ENCODE measurements at places on chromosomes 11 and 22. TPM values are rescaled to one million over a fixed set of nuclear protein-coding genes. Genes with fewer than 3 reads are reported as not detected.

DNA sequence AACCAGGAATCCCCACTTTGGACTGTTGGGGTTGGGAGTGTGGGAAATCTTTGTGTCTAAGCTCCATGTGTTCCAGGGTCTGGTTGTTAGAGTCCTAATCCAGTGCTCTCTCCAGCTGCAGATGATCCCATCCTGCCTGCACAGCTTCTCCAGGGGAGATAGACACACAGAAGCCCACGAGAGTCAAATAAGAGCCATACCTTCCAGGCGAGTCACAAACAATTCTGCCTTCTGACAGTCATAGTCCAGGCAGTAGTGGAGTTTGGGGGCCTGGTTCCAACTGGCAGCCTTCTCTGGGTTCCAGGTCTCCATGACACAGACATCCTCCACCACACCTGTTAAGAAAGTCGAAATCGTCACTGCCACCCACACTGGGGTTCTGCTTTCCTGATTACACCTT lies 32.1 kb downstream of the SYT13 start:
- no peak for DNase-seq

- peak; percentile 42 for DNase-seq
Measured at GRCh38 chr11:117095284-117096161, 2.7 kb downstream of the SIK3 start.

- no peak for DNase-seq
Measured at GRCh38 chr11:132054822-132055221, 684.4 kb downstream of the NTM start.

GRCh38 chr11:4619514-4619913 lies 11.5 kb upstream of the TRIM68 start:
- DNase-seq: no peak

DNA sequence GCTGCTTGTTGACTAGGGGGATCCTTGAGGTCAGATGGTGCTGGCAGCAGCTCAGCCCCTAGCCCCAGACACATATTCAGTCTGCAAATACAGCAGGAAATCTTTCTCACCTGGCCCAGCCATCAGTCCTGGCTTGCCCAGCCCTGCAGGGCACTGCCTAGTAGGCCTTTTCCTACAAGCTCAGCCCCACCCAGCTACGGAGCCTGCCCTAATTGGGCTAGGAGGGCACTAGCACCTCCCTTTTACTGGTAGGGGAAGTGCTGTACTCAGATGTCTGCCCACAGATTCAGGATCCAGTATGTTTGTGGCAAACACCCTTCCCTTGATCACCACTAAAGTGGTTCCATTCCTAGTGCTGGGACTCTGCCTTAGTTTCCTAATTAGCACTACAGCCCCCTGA lies 257.1 kb upstream of the CADM1 start:
- DNase-seq: no peak

GRCh38 chr22:21938906-21939305 lies 13.7 kb downstream of the PPM1F start:
- no peak for DNase-seq

DNA sequence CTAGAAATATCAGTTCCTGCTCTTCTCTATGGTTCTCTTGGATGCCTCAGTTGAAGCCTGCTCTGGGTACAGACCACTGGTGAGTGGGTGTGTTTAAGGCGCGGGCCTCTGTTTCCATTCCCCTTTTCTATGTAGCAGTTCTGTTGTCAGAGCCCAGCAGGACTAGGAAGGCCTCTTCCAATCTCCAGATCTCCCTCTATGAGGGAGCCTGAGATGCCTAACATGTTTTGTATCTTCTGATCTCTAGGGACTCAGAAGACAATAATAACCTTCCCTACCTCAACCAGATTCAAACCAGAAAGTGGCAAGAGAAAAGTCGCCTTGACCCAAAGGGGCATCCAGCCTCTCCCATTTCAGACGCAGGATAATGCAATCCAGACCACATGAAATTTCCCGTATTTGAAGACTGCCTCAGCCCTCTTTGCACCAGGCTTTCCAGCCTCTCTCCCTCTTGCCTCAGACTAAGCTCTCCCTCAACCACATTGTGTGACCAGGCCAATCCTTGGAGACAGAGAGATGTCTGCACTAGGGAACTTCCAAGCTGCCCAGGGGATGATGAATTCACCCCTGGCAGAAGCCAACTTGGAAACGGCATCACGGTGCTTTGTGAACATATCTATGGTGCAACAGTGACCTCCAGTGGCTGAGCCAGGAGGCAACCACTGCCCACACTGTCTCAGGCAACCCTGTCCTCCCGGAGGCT lies 150.1 kb upstream of the UBASH3B start:
- DNase-seq: peak; percentile 3

RAB36 gene
- not detected for polyA plus RNA-seq

- DNase-seq: peak; percentile 42
Measured at GRCh38 chr22:16974298-16975084, 33.5 kb downstream of the GAB4 start.

GRCh38 chr11:40291329-40291728 lies 1168.1 kb downstream of the LRRC4C start:
- DNase-seq: no peak

RIN1 gene
- polyA plus RNA-seq: not detected

DNA sequence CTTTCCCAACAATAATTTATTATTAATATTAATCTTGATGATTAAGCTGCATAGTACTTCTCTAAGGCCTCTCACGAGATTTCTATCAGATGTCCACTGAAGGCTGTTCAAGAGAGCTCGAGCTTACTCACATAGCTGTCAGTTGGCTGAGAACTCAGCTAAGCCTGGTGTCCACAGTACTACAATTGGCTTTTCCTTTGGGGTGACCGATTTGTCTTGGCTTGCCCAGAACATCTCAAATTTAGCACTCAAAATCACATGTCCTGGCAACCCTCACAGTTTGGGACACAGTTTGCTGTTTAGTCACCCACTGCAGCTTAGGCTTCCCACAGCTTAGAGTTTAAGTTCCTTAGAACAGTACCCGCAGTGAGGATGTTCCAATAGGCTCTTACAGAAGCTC lies 96.5 kb downstream of the LUZP2 start:
- no peak for DNase-seq

GRCh38 chr11:131033151-131033651 lies 116.9 kb upstream of the SNX19 start:
- no peak for DNase-seq

GRCh38 chr22:22235558-22235957 lies 9.0 kb upstream of the VPREB1 start:
- peak; percentile 10 for DNase-seq

- no peak for DNase-seq
Measured at GRCh38 chr11:8488395-8488794, 105.6 kb downstream of the STK33 start.

GRCh38 chr11:122978299-122978620 lies 3.4 kb downstream of the BSX start:
- DNase-seq: no peak

DNA sequence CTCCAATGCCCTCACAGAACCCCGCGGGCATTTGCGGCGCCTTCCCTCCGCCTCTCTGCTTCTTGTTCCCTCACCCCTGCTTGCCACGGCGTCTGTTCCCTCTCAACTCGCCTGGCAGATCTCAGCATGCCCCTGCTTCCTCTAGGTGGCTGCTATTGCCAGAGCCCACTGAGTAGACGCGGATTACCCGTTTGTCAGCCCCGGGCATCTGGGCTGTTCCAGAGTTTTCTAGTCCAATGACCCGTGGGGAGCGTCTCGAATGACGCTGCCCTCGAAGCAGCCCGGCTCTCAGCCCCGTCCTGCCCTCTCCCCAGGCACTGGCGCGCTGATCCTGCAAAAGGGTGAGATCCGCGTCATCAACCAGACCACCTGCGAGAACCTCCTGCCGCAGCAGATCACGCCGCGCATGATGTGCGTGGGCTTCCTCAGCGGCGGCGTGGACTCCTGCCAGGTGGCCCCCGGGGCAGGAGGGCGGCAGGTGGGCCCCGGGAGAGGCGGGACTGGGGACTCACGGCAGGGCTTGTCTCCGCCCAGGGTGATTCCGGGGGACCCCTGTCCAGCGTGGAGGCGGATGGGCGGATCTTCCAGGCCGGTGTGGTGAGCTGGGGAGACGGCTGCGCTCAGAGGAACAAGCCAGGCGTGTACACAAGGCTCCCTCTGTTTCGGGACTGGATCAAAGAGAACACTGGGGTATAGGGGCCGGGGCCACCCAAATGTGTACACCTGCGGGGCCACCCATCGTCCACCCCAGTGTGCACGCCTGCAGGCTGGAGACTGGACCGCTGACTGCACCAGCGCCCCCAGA lies 49.7 kb downstream of the ST14 start:
- DNase-seq: no peak

TMEM191C gene
- 2.5 TPM for polyA plus RNA-seq

FADS2 gene
- 21.9 TPM for polyA plus RNA-seq

GRCh38 chr11:108286370-108286769 lies 63.5 kb downstream of the ATM start:
- DNase-seq: peak; percentile 13

GRCh38 chr11:66495401-66495854 lies 15.0 kb upstream of the BBS1 start:
- no peak for DNase-seq

CRACR2B gene
- polyA plus RNA-seq: not detected

DNA sequence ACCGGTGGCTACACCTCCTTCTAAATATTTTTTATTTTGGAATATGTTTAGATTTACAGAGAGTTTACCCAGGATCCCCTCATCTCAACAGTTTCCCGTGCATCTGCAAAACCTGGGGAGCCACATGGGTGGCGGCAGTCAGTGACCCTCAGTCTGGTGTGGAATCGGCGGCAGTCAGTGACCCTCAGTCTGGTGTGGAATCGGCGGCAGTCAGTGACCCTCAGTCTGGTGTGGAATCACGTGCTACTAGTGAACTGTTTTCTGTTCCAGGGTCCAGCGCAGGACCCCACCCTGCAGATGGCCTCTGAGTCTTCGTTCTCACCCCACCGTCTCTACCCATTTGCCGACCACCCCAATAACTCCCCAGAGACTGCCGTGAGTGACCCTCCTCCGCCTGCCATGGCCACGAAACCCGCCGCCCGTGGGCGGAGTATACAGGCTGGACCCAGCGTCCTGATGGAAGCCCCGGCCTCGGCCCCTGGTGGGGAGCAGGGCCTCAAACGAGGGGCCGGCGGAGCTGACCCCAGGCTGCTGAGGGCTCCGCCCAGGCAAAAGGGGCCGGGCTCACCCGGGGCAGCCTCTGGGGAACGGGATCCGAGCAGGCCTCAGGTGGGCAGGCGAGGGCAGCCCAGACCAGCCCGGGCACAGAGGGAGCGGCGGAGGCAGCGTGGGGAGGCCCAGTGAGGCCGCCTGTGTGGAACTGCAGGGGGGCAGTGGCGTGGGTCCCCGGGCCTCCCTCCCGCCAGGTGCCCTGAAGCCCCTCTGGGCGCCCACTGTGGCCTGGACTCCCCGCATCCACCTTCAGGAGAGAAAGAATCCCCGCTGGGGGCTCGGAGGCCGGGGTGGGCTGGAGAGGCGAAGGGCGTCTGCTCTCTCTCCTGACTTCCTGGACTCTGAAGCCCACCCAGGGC lies 2.5 kb downstream of the IL17REL start:
- no peak for DNase-seq

DBX1 gene
- not detected for polyA plus RNA-seq

DNA sequence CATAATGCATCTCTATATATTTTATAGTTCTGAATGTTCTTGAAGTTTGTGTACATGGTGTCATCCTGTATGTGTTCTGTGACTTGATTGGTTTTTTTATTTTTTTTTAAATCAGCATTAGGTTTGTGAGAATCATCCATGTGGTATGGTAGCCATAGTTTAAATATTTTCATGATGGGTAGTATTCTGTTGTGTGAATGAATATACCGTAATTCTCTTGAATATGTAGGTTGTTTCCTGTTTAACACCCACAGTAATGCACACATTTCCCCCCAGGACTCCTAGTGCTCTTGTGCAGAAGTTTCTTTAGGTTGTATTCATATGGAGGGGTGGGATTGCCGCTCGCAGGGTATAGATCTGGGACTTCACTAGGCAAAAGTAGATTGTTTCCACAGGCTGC lies 2.0 kb downstream of the PACS1 start:
- no peak for DNase-seq

DNA sequence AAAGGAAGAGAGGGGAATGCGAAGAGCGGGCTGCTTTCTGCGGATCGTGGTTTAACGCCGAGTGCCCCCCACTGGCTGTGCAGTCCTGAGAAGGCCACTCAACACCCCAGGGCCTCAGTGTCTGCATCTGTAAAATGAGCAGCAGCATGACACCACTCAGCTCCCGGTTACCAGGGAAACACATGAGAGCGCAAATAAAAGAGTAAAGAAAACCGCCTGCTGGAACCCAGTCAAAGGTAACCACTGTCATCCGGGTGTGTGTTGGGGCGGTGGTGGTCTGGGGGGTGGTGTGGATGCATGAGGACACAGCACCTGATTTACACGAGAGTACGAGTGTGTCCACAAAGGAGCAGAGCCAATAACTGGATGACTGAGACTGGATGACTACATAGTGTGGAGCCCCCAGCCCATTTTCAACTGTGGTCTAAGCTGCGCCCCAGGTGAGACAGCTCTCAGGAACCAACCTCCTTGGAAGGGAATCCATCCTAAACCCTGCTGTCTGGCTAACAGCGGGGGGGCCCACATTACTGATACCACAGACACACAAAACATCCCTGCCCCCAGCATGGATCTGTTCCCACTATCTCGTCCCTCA lies 5.7 kb downstream of the CELSR1 start:
- no peak for DNase-seq
